ENCODE measurements at places on chromosomes 12 and 14.

DNA sequence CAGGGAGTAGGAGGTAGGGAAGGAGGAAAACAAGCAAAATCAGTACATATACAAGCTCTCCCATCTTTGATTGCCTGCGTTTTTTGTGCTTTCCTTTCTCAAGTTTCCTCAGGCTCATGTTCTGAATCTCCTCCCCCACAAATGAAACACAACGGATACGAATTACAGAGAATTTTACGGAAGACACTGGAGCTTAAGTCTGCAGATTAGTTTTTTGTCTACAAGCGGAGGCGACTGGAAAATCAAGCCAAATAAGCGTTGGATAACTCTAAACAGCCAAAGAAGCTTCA lies 612 bp downstream of the WBP11 start:
- DNase-seq = no peak

- DNase-seq = no peak
Observed at GRCh38 chr14:46653031-46653755, 1.6 kb upstream of the RPL10L start.

GRCh38 chr12:117789195-117789912 lies 179.4 kb downstream of the KSR2 start:
- DNase-seq = no peak

DNA sequence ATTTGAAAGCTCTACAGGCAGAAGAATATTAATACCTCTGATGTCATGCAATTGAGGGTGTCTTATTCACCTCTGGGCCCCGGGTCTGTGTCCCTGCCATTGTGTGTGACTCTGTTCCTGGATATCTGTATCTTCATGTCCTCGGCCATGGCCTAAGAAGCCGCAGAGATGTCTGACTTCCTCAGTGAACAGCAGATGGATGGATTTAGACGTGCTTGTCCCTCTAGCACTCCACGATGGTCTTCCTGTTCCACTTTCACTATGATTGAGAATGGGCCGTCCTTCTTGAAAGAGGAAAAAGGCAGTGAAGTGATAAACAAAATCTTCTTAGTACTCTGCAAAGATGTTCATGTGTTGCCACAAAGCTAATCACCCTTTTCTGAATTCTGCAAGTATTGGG lies 217.4 kb downstream of the SLC41A2 start:
- DNase-seq = no peak

- DNase-seq = no peak
Observed at GRCh38 chr12:6542209-6543009, 8.1 kb downstream of the GAPDH start.

- no peak for DNase-seq
Observed at GRCh38 chr12:79143803-79144202, 279.2 kb downstream of the SYT1 start.

DNA sequence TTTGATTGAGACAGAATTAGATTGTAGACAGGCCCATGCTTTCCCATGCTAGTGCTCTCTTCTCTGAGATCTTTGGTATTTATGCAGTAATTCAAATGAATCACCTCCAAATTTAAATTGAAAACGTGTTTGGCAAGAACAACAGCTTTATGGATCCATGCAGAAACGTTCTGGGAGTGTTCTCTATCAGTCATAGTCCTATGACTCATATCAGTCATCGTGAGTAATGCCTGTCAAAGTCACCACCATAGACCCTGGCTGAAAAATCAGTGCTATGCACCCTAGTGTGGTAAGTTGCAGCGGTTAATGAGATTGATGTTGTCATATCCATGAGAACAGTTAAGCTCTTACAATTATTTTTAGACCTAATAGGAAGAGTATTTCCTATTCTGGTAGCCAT lies 90.1 kb upstream of the FOXG1 start:
- peak; percentile 87 for DNase-seq

- peak; percentile 87 for DNase-seq
Observed at GRCh38 chr14:45253754-45254310, 830 bp upstream of the MIS18BP1 start.

DNA sequence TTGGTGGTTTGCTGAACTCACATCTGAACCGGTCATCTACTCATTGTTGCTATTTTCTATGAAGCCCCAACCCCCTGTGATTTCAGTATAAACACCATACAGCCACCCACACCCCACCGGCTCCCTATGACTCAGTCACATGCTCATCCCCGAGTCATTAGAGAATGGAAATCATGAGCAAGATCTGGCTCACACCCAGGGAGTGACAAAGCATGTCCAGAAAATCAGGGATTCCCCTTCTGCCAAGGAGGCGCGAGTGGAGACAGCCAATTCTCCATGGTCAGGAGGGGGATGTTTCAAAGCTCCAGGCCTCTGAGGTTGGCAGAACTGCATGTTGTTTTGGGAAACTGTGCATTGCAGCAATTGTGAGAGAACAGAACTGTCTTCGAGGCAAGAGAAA lies 657.5 kb upstream of the TBX3 start:
- DNase-seq = peak; percentile 99

DNA sequence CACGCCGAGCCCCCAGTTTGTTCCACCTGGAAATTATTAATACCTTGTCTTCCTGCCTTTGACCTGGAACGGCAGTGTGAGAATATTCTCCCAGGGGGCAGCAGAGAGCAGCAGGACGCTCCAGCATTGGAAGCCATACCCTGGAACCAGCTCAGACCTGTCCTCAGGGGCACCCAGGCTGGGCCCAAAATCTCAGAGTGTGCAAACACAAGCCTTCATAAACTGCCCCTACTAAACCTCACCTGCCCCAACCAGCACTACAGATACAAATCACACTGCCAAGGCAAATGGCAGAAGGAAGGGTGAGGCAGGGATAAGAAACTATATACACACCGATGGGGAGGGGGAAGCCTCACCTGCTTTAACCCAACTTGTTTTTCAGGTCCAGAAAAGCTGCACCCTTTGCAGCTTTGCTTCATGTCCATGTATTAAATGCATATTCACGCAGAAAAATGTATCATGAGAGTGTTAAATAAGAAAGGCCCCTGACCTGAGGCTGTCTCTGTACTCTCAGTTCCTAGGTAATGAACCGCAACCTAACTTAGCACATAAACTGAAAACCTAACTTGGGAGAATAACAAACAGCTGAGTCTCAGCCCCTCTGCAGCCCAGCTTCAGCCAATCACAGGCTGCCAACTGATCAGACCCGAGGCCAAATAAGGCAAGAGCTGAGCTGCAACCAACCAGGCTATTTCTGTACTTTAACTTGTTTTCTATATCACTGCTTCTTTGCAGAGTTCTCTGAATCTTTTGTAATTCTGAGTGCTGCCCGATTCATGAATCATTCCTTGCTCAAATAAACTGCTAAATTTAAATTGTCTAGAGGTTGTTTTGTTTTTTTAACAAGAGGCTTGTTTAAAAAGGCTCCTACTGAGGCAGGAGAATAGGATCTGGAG lies 130.1 kb downstream of the SPTSSA start:
- DNase-seq = peak; percentile 64

GRCh38 chr14:37559386-37559785 lies 35.7 kb downstream of the FOXA1 start:
- peak; percentile 5 for DNase-seq

GRCh38 chr14:53306267-53306721 lies 153.2 kb upstream of the DDHD1 start:
- peak; percentile 59 for DNase-seq

- peak; percentile 2 for DNase-seq
Observed at GRCh38 chr12:29148911-29149690, at the start of gene FAR2. FAR2 (plus strand) TSS chr12:29149278; CDS start chr12:29270450, 121,172 bp downstream.

DNA sequence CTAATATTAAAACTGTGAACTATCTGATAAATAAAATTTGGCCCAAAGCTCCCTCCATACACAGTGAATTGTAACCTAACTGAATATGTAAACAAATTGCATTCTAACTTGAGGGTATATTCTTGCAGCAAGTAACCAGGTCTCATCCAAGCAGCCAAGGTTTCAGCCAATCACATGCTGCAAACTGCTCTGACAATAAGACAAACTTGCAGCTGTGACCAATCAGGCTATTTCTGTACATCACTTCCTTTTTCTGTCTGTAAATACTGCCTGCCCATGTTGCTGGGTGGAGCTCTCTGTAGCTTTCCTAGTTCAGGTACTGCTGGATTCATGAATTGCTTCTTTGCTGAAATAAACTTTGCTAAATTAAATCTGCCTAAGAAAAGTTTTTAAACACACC lies 499.0 kb downstream of the GALC start:
- no peak for DNase-seq

GRCh38 chr12:56186957-56187356 lies 2.3 kb downstream of the SMARCC2 start:
- DNase-seq = no peak

DNA sequence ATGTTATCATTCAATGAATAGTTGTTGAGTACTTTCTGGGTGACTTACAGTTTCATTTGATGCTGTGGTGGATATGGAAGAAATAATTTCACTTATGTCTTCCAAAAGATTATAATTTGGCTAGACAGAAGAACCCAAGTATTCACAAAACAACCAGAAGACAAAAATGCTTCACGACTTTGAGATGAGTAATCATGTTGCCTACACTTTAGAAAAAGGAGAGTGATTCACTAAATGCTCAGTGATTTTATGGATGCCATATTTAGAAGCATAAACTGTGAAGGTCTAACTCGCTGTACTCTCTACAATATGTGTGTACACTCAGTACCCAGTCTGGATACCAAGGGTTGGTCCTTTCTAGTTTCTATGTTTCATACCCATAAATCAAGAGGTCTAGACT lies 101.3 kb upstream of the E2F7 start:
- DNase-seq = peak; percentile 42

DNA sequence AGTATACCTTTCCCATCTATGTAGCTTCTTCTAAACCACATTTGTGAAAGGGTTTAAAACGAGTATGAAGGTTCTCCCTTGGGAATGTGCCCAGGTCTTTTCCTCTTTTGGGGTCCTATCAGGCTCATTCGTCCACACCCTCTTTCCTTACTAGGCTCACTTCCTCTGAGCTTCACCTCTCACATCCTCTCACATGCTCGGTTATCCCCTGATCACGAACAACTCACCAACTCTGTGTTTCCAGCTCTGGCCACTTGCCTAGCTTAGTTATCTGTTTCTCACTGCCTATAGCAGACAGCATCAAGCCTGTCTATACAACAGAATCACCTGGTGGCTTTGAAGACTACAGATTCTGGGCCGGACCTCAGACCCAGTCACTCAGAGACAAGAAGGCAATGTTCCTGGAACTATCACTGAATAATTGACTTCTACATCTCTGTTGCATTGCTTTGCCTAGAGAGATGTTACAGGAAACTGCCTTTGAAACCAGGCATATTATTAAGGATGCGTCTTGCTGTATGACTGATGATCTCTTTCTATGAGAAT lies 158.2 kb downstream of the FOXN3 start:
- DNase-seq = no peak

DNA sequence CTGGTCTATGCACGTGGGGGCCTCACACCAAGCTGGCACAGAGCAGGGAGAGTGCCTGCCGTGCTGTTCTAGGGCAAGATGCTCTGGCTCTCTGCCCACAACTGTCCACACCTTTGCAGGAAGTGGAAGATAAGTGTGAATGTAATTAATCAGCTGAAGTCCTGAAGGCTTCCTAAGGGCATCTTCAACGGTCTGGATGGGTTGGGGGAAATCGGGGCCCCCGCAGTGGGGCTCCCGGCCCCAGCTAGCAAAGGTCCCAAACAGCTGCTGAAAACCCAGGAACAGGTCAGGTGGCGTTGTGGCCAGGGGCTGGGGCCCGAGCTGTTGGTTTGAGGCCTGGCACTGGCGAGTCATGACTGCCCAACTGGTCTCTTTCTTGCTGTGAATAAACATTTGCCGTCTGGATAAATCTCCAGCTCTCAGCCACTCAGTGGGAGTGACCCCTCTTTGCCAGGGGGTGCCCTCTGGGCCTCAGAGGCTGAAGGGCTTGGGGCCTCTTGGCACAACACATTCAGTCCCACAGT lies 6.7 kb upstream of the SLC25A29 start:
- DNase-seq = no peak

DNA sequence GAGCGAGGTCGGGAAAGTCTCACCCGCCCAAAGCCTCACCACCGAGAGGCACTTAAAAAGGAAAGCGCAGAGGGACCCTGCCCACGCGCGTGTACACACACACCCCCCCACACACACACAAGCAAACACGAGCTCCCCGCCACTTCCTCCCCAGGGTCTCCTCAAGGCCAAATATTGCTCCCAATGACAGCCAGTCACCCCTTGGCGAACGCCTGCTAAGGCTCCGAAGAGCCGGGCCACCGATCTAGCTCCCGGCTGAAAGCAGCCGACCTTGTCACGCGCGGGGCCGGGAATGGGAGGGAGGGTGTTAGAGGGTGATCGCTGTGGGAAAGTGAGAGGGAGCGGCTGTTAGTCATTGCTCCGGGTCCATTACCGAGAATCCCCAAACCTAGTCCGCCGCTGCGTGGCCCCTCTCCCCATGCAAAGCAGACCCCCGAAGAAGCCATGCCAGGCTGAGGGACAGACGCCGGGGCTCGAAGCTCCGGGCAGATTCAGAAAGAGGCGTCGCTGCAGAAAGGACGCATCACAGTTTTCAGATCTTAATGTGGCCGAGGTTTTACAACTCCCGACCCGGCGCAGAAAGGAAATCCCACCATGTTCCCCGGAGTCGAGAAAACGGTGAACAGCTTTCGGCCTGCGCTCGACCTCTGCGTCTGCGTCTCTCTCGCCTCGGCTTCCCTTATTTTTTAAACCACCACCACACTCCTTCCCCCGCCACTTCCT lies 2.6 kb downstream of the BMP4 start:
- peak; percentile 47 for DNase-seq

GRCh38 chr12:79848339-79848738 lies 86.6 kb downstream of the PPP1R12A start:
- DNase-seq = peak; percentile 40

GRCh38 chr12:99043319-99043914 lies 398.3 kb downstream of the APAF1 start:
- peak; percentile 57 for DNase-seq

DNA sequence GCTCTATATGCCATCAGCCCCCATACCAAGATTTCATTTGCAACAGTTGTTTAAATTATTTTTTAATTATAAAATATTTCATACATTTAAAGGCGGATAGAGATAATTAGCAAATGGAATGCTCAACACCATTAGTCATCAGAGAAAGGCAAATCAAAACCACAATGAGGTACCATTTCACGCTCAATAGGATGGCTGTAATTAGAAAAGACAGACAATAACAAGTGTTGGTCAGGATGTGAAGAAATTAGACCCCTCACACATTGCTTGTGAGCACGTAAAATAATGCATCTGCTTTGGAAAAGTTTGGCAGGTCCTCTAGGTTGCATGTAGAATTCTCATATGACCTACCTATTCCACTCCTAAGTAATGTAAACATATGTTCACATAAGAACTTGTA lies 35.3 kb upstream of the EPS8 start:
- no peak for DNase-seq

GRCh38 chr12:66733839-66734238 lies 55.0 kb upstream of the GRIP1 start:
- no peak for DNase-seq

GRCh38 chr12:112322441-112322840 lies 59.8 kb downstream of the HECTD4 start:
- no peak for DNase-seq

Data from ELR (cell line).